ENCODE measurements at places on chromosomes 6 and 20. TPM values are rescaled to one million over a fixed set of nuclear protein-coding genes. Genes with fewer than 3 reads are reported as not detected.

The GGTLC1 gene
- total RNA-seq: not detected

DNA sequence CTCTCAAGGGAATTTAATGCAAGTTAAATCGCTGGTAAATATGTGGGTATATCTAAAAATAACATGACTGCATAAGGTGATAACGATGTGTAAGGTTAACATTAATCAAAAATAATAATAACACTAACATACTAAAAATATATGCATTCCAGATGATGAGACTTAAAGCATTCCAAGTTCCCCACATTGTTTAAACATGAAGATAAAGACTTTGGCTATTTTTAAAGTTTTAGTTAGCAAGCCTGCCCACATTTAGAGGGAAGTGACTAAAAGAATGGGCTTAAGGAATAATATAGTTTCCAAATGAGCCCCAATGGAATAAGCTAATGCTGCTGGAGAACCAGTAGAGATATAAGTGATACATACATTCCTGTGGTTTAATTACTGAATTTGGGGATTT, 941.3 kb downstream of the TBC1D32 start:
- no peaks in the 10 kb centered on the region for H3K4me1 ChIP-seq
- no peaks in the 10 kb centered on the region for H3K36me3 ChIP-seq
- no peaks in the 10 kb centered on the region for H3K27me3 ChIP-seq
- DNase-seq: no peak
- H3K4me3 ChIP-seq: no peak overlapping the region

- H3K27ac ChIP-seq: no peak overlapping the region
- no peaks in the 10 kb centered on the region for H3K27me3 ChIP-seq
- no peaks in the 10 kb centered on the region for H3K4me1 ChIP-seq
- no peak for DNase-seq
- no peak overlapping the region for H3K4me3 ChIP-seq
- H3K36me3 ChIP-seq: peaks cover 3% of the 10 kb centered on the region
These were observed 70.8 kb upstream of the FBXO30 start for GRCh38 chr6:145885431-145885830.

- no peaks in the 10 kb centered on the region for H3K36me3 ChIP-seq
- no peaks in the 10 kb centered on the region for H3K4me1 ChIP-seq
- no peak overlapping the region for H3K27ac ChIP-seq
These were observed 198.8 kb upstream of the PREP start for GRCh38 chr6:105601541-105602236.

- no peak for DNase-seq
- no peaks in the 10 kb centered on the region for H3K27me3 ChIP-seq
- H3K27ac ChIP-seq: no peak overlapping the region
- H3K4me3 ChIP-seq: no peak overlapping the region
These were observed 10.3 kb downstream of the DSE start for GRCh38 chr6:116381000-116381399.

- H3K27ac ChIP-seq: no peak overlapping the region
- DNase-seq: no peak
- no peaks in the 10 kb centered on the region for H3K36me3 ChIP-seq
- no peak overlapping the region for H3K4me3 ChIP-seq
- peaks cover 14% of the 10 kb centered on the region for H3K4me1 ChIP-seq
These were observed 1.3 kb downstream of the CYP24A1 start for GRCh38 chr20:54172532-54172855.

The EFCAB8 gene
- total RNA-seq: 3.8 TPM

The SLC17A3 gene
- total RNA-seq: not detected
